Activated CD4-positive, alpha-beta T cell treated with anti-CD3 and anti-CD28 coated beads, Interleukin-2, amount 10 ng/mL, durations not matched to agents 24 days and 14 days (primary cell): ENCODE measurements at places on chromosomes 2 and 18. TPM values are rescaled to one million over a fixed set of nuclear protein-coding genes. Genes with fewer than 3 reads are reported as not detected.

- H3K27ac ChIP-seq, result no peak overlapping the region
- peaks cover 23% of the 10 kb centered on the region for H3K4me1 ChIP-seq
Measured at GRCh38 chr18:77146249-77147080, 13.9 kb upstream of the MBP start.

The FAM161A gene
- 3.8 and 4.5 TPM in 2 replicates for total RNA-seq

- no peak for DNase-seq
- peaks cover 6% of the 10 kb centered on the region for H3K36me3 ChIP-seq
- H3K4me1 ChIP-seq, result no peaks in the 10 kb centered on the region
Measured at GRCh38 chr2:7819316-7819715, 862.5 kb upstream of the ID2 start.

DNA sequence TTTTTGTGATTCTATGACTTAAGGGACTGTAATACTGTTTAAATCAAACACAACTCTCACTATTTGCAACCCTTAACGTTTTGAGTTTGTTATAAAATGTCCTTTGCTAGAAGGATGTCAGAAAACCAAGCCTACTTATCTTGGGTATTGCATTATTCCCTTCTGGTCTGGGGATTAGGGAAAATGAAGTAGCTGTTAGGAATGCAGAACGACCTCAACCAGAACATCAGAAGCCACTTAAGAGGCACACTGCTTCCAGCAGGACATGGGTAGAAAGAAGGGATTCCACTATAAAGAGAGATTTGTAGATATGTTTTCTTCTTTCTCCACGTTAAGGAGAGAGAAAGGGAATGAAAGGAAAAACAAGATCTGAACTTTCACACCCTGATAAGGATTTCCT is 101.2 kb downstream of the SETBP1 start:
- DNase-seq, result no peak
- H3K27me3 ChIP-seq, result peaks cover 25% of the 10 kb centered on the region
- H3K4me3 ChIP-seq, result no peak overlapping the region
- peaks cover 11% of the 10 kb centered on the region for H3K4me1 ChIP-seq
- H3K27ac ChIP-seq, result no peak overlapping the region

DNA sequence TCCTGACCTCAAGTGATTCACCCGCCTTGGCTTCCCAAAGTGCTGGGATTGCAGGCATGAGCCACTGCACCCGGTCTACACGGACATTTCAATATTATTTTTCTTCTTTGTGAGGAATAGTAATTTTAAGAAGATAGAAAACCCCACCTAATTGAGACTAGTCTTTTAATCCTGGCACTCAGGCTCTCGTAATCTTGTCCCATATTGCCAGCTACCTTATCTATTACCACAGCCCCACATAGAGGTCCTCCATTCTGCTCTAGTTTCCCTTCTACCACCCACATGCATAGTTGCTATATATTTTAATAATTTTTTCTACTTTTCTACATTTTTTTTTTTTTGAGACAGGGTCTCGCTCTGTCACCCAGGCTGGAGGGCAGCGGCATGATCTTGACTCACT is 9.5 kb upstream of the USP14 start:
- H3K4me3 ChIP-seq, result no peak overlapping the region
- peaks cover 13% of the 10 kb centered on the region for H3K27me3 ChIP-seq
- no peak overlapping the region for H3K27ac ChIP-seq
- H3K36me3 ChIP-seq, result no peaks in the 10 kb centered on the region

DNA sequence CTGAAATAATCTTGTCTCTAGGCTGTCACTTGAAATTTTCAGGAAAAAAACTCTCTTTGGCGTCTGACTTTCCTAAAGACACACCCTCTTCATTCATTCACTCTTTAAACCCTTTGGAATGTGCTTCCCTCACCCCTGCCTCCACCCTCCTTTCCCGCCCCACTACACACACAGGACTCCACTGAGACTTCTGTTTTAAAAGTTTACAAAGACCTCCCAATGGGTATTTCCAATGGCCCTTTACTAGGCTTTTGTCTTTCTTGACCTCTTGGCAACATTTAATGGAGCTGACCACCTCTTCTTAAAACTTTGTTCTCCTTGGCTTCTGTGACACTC is 96.1 kb downstream of the RBMS1 start:
- no peak overlapping the region for H3K27ac ChIP-seq
- DNase-seq, result no peak
- no peaks in the 10 kb centered on the region for H3K27me3 ChIP-seq
- H3K4me3 ChIP-seq, result no peak overlapping the region
- H3K36me3 ChIP-seq, result peaks cover 10% of the 10 kb centered on the region

DNA sequence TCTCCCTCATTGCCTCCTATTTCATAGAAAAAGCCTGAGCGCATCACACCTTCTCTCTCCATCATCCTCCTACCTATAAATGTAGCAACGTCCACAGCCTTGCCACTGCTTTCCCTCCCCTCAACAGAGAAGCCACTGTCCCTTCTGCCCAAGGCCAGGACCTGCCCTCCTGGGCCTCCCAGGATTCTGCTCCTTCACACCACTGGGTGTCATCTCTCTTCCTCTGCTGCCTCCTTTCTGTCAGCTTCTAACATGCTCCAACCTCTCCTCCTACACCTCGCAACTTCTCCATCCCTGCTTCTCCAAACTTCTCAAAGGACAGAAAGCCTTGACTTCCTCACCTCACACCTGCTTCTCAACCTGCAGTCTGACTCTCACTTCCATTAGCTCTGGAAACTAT is 21.2 kb upstream of the ME2 start:
- H3K27ac ChIP-seq, result no peak overlapping the region
- H3K27me3 ChIP-seq, result peaks cover 17% of the 10 kb centered on the region
- no peaks in the 10 kb centered on the region for H3K36me3 ChIP-seq

DNA sequence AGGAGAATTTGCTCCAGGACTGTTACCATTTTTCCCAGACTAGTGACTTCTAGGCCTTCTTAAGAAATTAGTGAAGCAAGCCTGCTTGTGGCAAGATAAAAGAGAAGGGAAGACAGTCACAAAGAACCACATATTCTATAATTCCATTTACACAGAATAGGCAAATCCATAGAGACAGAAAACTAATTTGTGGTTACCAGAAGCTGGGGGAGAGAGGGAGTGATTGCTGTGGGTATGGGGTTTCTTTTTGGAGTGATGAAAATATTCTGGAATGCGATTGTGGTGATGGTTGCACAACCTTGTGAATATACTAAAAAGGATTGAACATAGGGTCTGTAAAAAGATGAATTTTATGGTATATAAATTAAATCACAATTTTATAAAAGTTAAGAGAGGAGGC is 37.5 kb upstream of the SIX2 start:
- DNase-seq, result no peak
- H3K27ac ChIP-seq, result no peak overlapping the region
- H3K4me3 ChIP-seq, result no peak overlapping the region
- no peaks in the 10 kb centered on the region for H3K4me1 ChIP-seq
- peaks cover 17% of the 10 kb centered on the region for H3K27me3 ChIP-seq
- H3K36me3 ChIP-seq, result no peaks in the 10 kb centered on the region

DNA sequence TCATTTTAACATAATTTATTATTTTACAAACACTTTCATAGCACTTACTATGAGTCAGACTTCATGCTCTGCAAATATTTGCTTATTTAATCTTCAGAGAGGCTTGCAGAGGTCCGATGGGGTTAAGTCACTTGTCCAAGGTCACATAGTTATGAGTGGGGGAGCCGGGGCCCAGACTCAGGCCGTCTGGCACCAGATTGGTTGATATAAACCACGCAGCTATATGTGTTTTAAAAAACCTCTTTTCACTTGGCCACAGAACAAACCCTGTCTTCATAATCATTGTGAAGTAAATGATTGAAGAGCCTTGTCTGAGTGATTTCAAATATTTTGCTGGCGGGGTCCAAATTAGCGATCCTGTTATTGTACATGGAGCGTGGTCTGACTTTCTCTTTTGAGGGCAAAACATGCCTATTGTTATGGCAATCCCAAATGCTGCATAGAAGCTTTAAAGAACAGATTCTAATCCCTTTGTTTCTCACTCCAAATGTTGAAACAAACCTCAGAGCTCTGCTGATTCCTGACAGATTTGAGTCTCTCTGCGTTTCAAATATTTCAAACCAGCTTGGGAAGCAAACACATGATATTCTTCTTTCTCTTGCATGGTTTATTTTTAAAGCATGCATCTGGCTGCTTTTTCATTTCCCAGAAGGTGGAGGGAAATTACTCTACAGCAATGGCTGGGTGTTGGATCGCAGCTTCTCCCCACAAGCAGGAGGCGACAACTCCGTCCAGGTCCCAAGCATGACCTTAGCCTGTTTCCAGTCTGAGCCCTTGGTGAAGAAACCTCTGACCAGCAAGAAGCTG is 142.4 kb downstream of the DDX1 start:
- DNase-seq, result no peak
- H3K4me1 ChIP-seq, result no peaks in the 10 kb centered on the region
- no peak overlapping the region for H3K27ac ChIP-seq
- H3K36me3 ChIP-seq, result no peaks in the 10 kb centered on the region
- H3K4me3 ChIP-seq, result no peak overlapping the region

GRCh38 chr2:14716319-14716718 is 83.8 kb downstream of the LRATD1 start:
- no peaks in the 10 kb centered on the region for H3K27me3 ChIP-seq
- no peak for DNase-seq

The ACVR1C gene
- 0.98 and 1.0 TPM in 2 replicates for total RNA-seq

The GALR1 gene
- not detected in 2 replicates for total RNA-seq
